ENCODE measurements at places on chromosomes 5 and 9.

DNA sequence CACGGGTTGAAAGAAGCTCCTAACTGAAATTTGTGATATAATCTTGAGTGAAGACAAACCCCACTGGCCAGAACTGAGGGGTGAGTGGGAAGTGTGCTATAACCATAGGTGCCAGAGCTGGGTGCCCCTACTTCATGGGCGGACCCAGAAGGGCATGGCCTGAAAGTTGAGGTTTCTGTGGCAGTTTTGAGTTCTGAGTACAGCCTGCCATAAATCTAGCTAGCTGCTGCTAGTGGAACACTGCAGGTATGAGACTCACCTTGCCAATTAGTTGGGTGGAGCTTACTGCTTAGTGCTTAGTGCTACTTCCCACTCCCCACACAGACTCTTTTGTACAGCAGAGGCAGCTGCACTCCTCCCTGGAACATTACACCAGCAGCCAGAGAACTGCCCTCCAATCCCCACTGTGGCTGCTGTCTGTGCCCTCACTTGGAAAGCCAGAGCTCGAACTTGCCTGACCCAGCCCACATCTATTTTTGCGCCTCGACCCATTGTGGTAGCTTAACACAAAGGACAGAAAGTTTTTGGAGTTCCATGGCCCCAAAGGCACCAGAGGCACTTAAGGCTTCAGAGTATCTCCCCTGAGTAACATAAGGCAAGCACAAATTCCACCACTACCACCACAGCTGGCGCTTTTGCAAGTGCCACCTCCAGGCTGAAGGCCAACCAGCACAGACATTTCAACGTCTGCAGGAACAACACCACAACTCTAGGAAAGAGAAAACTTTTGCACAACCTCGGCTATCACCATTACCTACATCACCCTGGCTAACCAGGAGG, 27.1 kb upstream of the PTGER4 start:
- no peak for DNase-seq

GRCh38 chr9:120892748-120893610, 16.0 kb upstream of the PHF19 start:
- peak; percentile 46 for DNase-seq

DNA sequence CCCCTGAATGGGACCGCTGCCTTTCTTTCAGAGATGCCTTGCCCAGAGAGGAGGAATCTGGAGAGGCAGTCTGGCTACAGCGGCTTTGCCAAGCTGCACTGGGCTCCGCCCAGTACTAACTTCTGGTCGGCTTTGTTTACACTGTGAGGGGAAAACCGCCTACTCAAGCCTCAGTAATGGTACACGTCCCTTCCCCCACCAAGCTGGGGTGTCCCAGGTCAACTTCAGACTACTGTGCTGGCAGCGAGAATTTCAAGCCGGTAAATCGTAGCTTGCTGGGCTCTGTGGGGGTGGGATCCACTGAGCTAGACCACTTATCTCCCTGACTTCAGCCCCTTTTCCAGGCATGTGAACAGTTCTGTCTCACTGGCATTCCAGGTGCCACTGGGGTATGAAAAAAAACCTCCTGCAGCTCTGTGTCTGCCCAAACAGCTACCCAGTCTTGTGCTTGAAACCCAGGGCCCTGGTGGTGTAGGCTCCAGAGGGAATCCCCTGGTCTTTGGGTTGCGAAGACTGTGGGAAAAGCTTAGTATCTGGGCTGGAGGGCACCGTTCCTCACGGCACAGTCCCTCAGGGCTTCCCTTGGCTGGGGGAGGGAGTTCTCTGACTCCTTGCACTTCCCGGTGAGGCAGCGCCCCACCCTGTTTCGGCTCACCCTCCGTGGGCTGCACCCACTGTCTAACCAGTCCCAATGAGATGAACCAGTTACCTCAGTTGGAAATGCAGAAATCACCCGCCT, 171.2 kb downstream of the CWC27 start:
- DNase-seq: no peak

- DNase-seq: no peak
These were observed 10.5 kb upstream of the FRMPD1 start for GRCh38 chr9:37640246-37640645.

DNA sequence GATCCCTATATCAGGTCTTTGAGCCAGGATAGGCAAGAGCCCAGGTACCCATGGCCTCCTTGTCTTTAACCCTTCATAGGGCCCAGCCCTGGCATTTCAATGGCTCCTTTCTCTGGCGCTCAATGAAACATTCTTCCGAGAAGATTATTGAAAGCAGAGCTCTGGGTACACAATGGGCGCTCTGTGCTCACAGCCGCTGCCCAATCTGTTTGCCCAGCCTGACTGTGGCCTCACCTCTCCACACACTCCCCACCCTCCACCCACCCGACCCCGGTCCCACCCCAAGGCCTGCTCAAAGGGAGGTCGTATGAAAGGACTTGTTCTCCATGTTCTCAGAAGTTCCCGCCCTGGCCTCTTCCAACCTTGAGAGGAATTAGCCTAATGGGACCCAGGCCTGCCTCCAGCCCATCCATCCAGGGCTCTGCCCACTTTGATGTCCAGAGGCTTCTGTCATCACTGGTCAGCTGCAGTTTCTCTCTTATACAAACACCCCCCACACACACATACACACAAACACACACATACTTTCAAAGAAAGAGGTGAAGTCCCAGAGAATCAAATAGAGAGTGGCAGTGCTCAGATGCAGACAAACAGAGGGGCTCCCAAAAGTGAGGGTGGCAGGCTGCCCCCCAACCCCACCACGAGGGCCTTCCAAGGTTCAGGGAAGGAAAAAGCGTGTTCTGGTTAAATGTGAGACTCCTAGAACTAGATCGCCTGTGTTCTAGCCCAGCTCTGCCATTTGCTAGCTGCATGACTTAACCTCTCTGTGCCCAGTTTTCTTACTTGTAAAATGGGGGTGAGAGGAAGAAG, 5.1 kb upstream of the ARSI start:
- no peak for DNase-seq

Data from astrocyte of the cerebellum (primary cell).